ENCODE measurements at places on chromosomes 4 and X.

DNA sequence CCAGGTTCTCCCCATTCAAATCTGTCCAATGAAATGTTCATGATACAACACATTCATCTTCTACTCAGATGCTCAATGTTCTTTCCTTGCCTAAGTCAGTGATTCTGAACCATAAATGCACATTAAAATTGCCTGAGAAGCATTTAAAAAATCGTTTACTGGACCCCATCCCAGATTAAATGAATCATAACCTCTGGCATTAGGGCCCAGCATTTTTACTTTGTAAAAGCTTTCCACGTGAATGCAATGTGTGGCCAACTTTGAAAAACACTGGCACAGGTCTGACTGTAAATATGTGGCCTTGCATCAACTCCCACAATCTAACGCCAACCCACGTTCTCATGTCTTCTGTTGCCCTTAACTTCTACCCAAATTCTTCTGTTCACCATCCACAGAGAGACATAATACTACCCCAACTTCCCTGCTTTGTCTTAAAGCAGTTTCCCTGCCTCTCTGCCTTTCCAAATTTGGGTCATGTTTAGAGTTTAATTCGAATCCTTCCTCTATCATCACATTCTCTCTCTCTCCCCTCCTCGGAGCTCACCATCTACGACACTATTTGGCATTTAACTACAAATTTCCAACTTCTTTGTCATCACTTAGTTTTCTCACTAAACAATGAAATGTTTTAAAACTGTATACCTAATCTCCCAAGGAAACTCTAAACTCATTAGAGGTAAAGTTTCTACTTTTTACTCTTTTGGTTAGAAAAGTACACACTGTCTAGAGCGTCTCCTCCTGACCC is 78.7 kb downstream of the PRKG2 start:
- DNase-seq: no peak

GRCh38 chrX:105190252-105190853 is 30.1 kb downstream of the TEX13A start:
- DNase-seq: no peak

- DNase-seq: no peak
These were observed 99.9 kb upstream of the KLHL13 start for GRCh38 chrX:118216509-118216908.

DNA sequence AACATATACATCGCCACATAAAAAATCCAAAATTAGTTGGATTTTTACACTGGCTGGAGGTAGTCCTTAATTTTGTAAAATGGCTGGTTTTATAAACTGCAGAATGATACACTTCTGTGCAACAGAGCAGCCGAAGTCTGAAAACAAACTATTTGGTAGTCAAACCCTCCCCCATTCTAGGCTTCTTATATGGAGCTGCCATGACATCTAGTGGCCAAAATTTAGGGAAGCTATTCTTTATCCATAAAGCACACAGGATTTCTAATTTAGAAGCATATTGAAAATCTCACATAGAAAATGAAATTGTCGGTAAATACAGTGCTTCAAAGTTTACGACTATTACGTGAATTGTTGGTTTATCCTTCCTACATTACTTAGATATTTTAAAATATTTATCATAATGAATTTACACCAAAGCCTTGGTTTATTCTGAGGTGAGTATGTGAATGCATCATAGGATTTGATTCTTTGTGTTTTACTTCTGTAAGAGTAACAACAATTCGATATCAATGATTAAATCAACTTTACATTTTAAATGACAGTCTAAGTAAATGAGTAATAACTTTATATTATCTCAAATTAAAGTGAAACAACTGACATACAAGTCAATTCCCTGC is 113.4 kb upstream of the FAM241A start:
- DNase-seq: no peak

DNA sequence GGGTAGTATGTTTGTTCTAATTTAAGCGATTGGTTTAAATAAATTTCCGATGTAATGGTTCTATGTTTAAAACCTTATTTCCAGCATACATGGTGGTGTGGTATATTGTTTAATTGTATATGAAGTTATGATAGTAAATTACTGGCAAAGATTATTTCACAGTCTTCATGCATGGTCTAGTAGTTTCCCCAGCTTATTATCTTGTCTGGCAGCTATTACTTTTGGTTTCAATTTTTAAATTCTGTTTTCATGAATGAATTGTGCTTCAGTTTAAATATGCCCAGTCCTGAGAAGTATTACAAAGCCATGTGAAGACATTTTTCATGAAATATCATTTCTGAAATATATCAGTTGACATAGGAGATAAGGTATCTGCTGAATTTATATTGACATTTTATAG is 6.3 kb downstream of the ALG13 start:
- DNase-seq: no peak

DNA sequence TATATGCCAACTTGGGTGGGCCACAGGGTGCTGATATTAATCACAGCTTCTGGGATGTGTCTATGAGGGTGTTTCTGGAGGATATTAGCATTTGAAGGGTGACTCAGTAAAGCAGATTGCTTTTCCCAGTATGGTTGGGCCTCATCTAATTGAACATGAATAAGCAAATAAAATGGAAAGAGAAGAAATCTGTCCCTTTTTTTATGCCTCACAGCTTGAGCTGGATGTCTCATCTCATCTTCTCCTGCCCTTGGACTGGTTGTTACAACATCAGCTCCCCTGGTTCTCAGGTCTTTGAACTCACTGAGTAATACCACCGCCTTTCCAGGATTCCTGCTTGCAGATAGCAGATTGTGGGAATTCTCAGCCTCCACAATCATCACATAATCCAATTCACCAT is 1149.2 kb downstream of the PCDH18 start:
- no peak for DNase-seq

DNA sequence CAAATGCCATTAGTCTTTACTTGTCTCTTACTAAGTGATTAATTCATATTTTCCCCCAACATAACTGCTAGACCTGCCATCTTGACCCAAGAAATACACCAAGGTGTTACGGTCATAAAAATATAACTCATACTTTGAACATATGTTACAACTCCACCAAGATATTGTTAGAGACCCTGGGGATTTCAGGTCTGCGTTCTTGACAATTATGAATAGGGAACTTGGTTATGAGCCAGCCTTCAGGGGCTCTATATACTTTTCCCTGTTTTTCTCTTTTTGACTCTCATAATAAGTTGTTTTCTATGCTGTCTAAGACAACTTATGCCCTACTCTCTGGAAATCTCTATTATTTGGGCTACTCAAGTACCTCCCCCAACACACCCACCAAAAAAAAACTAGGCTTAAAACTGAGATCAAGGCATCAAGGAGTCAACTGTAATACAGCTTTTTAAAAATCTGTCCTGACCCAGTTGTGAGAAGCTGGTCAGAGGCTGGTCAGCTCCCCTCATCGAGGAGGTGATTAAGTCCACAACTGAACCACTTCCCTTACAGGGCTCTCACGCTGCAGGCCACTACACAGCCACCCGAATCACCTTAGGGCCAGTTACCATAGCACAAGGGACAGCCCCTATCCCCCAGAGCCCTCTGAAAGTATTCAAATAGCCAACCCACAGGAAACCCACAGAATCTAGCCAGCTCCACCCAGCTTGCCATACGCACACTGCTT is 10.5 kb upstream of the TLR3 start:
- DNase-seq: no peak

Data from DMS79 treated with DMSO at 0.1 percent for 48 hours (cell line).